GM12878 (cell line): ENCODE measurements at places on chromosomes 1 and 21. TPM values are rescaled to one million over a fixed set of nuclear protein-coding genes. Genes with fewer than 3 reads are reported as not detected.

DNA sequence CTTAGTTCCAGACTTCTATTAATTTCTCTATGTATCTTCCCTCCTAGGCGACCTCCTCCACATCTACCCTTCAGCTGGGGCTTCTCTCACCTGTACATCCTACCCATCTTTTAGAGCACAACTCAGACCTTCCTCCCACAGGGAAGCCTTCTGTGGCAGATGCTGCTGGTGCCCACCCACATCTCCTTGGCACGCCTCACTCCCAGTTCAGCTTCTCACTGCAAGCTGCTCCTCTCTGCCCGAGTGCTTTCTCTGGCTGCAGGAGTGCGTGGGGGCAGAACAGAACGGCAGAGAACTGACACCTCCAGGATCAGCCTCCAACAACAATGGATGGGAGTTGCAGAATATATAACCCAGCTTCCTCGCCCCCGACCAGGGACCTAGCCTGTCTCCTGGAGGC lies 36.5 kb downstream of the ZBTB18 start:
- no peak overlapping the region for H3K27ac ChIP-seq
- no peaks in the 10 kb centered on the region for H3K27me3 ChIP-seq
- DNase-seq, result no peak
- H3K4me3 ChIP-seq, result no peak overlapping the region

DSCAM gene
- not detected in 2 replicates for total RNA-seq

GRCh38 chr1:31127266-31127665 lies 61.7 kb upstream of the PUM1 start:
- H3K4me3 ChIP-seq, result no peak overlapping the region
- no peaks in the 10 kb centered on the region for H3K4me1 ChIP-seq
- H3K36me3 ChIP-seq, result no peaks in the 10 kb centered on the region
- H3K27me3 ChIP-seq, result no peaks in the 10 kb centered on the region
- H3K27ac ChIP-seq, result no peak overlapping the region

GRCh38 chr1:90144820-90145219 lies 149.9 kb downstream of the ZNF326 start:
- no peaks in the 10 kb centered on the region for H3K4me1 ChIP-seq
- no peak overlapping the region for H3K27ac ChIP-seq
- H3K36me3 ChIP-seq, result no peaks in the 10 kb centered on the region
- H3K4me3 ChIP-seq, result no peak overlapping the region

DNA sequence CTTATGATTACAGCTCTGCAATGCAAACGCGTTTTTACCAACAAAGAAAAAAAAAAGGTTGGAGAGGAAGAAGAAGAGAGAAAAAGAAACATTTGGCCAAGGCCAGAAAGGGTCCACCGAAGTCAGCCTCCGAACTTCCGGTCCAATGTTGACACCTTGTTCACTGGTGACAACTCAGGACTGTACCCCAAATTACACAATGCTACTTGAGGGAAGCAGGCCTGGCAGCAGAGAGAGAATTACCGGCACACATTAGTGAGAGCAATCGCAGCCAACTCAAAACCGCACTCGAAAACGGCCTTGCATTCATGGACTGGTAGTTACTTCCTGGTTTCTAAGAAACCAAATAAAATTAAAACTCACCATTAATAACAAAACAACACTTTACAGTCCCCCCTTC lies 652.5 kb downstream of the KIF26B start:
- peak overlapping the region; percentile 41 for H3K27ac ChIP-seq
- peaks cover 45% of the 10 kb centered on the region for H3K4me1 ChIP-seq
- H3K4me3 ChIP-seq, result peak overlapping the region; percentile 37; the same call in 1 of the 2 replicates

IRF6 gene
- 0.10 and 0.21 TPM in 2 replicates for total RNA-seq

DNA sequence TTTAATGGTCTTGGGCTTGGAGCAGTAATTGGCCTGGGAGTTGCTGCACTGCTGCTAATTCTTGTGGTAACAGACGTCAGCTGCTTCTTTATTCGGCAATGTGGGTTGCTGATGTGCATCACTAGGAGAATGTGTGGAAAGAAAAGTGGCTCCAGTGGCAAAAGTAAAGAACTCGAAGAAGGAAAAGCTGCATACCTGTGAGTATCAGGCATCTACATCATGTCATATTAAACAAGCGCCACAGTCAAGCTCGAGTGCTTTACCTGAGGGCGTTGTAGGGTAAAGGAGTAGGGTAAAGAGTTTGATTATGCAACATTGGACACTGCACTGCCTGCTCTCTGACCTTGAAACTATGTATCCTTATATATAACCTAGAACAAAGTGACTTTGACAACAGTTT lies 510.6 kb downstream of the NCAM2 start:
- H3K36me3 ChIP-seq, result no peaks in the 10 kb centered on the region
- H3K4me3 ChIP-seq, result no peak overlapping the region
- H3K27me3 ChIP-seq, result no peaks in the 10 kb centered on the region
- no peak for DNase-seq
- no peaks in the 10 kb centered on the region for H3K4me1 ChIP-seq

DNA sequence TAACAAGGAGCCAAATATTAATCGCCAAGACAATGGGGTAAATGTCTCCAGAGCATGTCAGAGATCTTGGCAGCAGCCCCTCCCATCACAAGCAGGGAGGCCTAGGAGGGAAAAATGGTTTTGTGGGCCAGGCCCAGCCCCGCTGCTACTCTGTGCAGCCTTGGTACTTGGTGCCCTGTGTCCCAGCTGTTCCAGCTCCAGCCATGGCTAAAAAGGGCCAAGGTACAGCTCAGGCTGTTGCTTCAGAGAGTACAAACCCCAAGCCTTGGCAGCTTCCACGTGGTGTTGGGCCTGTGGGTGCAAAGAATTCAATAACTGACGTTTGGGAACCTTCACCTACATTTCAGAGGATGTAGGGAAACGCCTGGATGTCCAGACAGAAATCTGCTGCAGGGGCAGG lies 10.4 kb downstream of the UBE2G2 start:
- no peaks in the 10 kb centered on the region for H3K27me3 ChIP-seq
- H3K4me3 ChIP-seq, result no peak overlapping the region
- DNase-seq, result no peak
- peaks cover 19% of the 10 kb centered on the region for H3K4me1 ChIP-seq
- no peak overlapping the region for H3K27ac ChIP-seq

DNA sequence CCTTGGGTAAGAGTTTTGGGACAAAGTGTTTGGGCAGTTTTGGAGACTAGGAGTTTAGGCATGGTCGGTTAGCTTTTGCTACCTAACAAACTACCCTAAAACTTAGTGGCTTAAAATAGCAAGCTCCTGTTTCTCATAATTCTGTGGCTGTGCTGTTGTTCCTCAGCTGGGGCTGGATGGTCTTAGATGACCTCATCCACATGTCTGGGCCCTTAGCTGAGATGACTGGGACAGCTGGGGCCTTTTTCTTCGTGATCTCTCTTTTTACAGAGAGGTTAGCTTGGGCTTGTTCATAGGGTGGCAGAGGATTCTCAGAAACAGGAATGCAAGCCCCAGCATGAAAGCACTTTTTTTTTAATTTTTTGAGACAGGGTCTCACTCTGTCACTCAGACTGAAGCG lies 6.6 kb downstream of the ATP1A4 start:
- peaks cover 12% of the 10 kb centered on the region for H3K4me1 ChIP-seq
- H3K27ac ChIP-seq, result no peak overlapping the region
- no peak overlapping the region for H3K4me3 ChIP-seq
- H3K36me3 ChIP-seq, result no peaks in the 10 kb centered on the region

CCDC190 gene
- not detected in 2 replicates for total RNA-seq

DNA sequence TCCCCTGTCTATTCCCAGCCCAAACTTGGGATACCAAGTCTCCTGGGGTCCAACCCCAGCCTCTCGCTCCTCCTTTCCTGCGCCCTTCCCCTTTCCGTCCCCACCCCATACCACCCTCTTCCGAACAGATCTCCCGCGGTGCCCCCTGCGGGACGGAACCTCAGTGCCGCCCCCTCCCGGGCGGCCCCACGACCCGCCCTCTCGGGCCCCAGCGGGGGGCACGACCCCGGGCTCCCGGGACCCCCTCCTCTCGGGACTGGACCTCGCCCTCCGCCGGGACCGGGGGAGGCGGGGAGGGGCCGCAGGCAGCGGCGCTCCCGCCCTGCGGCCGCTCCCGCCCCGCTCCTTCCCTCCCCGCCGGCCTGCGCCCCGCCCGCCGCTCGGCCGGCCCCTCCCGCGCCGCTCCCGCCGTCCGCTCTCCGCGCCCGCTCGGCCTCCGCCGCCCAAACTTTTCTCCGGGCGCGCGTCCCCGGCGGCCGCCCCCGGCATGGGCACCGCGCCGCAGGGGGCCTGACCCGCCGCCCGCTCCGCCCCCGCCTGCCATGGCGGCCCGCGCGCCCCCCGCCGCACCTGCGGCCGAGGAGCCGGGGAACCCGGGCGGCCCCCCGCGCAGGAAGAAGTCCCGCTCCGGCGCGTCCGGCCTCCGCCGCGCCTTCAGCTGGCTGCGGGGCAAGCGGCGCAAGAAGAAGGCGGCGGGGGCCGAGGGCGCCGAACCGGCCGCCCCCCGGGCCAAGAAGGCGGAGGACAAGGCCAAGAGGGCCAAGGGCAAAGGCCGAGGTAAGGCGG lies 39.0 kb upstream of the SYNC start:
- H3K36me3 ChIP-seq, result no peaks in the 10 kb centered on the region
- DNase-seq, result no peak
- peak overlapping the region; percentile 57; the same call in 1 of the 2 replicates for H3K4me3 ChIP-seq
- no peak overlapping the region for H3K27ac ChIP-seq

DNA sequence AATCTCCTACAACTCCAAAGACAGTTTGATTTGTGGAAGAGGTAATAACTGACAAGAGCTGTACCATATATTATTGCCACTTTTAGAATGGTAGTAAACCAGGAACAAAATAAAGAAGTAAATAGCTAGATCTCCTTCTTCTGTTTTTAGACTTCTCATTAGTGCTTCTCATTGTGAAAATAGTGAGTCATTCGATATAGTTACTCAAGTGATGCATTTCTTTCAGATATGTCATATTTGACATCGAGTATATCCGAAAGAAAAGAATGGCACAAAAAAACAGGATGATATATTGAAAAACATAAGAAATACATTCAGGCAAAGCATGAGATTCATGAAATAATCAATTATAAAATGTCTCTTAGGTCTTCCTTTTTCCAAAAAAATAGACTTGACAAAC lies 1346.1 kb downstream of the BRINP3 start:
- H3K36me3 ChIP-seq, result no peaks in the 10 kb centered on the region
- no peaks in the 10 kb centered on the region for H3K27me3 ChIP-seq
- no peak overlapping the region for H3K27ac ChIP-seq
- DNase-seq, result no peak

DNA sequence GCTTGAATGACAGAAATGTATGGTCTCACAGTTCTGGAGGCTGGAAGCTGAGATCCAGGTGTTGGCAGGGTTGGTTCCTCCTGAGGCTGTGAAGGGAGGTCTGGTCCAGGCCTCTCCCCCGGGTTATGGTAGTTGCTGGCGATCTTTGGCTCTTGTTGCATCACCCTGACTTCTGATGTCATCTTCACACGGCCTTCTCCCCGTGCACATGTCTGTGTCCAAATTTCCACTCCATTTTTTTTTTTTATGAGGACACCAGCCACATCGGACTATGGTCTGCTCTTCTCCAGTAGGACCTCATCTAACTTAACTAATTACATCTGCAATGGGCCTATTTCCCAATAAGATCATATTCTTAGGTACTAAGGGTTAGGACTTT lies 232.2 kb downstream of the KCNJ6 start:
- DNase-seq, result no peak
- H3K36me3 ChIP-seq, result no peaks in the 10 kb centered on the region
- no peaks in the 10 kb centered on the region for H3K4me1 ChIP-seq
- no peaks in the 10 kb centered on the region for H3K27me3 ChIP-seq
- no peak overlapping the region for H3K4me3 ChIP-seq

DNA sequence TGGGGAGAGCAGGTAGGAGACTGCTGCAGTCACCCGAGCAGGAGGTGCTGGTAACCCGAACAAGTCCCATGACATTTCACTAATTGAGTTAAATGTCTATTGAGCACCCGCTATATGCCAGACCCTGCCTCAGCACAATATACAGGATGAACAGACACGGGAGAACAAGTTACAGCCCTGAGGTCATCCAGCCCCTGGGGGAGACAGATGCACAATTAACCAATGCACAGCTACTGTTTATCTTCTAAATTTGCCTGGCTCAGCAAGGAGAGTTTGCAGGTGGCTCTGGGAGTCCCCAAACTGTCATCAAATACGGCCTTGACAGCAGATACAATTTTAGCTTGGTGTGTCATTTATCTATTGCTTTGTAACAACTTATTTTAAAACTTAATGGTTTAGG lies 18.1 kb downstream of the CITED4 start:
- H3K4me3 ChIP-seq, result no peak overlapping the region
- H3K27me3 ChIP-seq, result no peaks in the 10 kb centered on the region
- H3K27ac ChIP-seq, result no peak overlapping the region
- no peak for DNase-seq
- H3K4me1 ChIP-seq, result peaks cover 7% of the 10 kb centered on the region; the same call in 1 of the 2 replicates

RNU1-4 gene
- total RNA-seq, result 2,403 and 2,678 TPM in 2 replicates

RABIF gene
- total RNA-seq, result 7.7 and 7.8 TPM in 2 replicates

GRCh38 chr1:155127105-155127966 lies at the start of gene EFNA1:
TSS of gene EFNA1 (plus strand) at chr1:155127876. CDS start at chr1:155127978, 102 bp downstream.
- H3K36me3 ChIP-seq, result no peaks in the 10 kb centered on the region
- H3K4me3 ChIP-seq, result peak within 1 kb of the TSS; percentile 34; the same call in 1 of the 2 replicates
- H3K27me3 ChIP-seq, result peaks cover 24% of the 10 kb centered on the region
- DNase-seq, result no peak

DNA sequence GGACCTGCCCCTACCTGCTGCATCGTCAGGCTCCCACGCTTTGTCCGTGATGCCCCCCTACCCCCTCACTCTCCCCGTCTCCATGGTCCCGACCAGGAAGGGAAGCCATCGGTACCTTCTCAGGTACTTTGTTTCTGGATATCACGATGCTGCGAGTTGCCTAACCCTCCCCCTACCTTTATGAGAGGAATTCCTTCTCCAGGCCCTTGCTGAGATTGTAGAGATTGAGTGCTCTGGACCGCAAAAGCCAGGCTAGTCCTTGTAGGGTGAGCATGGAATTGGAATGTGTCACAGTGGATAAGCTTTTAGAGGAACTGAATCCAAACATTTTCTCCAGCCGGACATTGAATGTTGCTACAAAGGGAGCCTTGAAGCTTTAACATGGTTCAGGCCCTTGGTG lies 8.9 kb downstream of the SPATA46 start:
- no peaks in the 10 kb centered on the region for H3K27me3 ChIP-seq
- no peaks in the 10 kb centered on the region for H3K36me3 ChIP-seq
- DNase-seq, result no peak
- H3K4me3 ChIP-seq, result no peak overlapping the region
- H3K27ac ChIP-seq, result no peak overlapping the region

POLR3GL gene
- 17.3 and 18.4 TPM in 2 replicates for total RNA-seq
